ENCODE measurements at places on chromosomes 4 and X.
A peak's percentile ranks its signal among the peaks of the same experiment; 100 is the strongest.

- DNase-seq, result no peak
These were observed 1.5 kb downstream of the ATOH1 start for GRCh38 chr4:93829820-93830687.

- DNase-seq, result peak; percentile 73
These were observed 2.6 kb upstream of the CPZ start for GRCh38 chr4:8589823-8590545.

DNA sequence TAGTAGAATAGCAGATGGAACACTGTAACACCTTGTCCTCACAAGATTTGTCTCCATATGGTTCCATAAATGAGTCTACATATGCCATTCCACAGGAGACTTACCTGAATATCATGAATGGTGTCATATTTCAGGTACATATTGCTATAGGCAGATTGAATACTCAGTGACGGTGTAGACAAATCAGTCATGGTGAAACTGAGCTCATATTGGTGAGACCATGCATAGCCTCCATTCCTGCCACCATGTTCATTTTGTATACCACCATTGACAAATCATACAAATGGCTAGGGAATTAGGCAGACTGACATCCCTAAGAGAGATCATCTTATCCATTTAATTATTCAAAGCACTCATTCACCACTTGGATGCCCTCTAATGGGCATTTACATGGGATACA is 38.0 kb upstream of the SPP1 start:
- DNase-seq, result no peak

GRCh38 chr4:185143601-185143969 is 519 bp downstream of the SLC25A4 start:
- no peak for DNase-seq

- DNase-seq, result no peak
These were observed 13.3 kb downstream of the SRP72 start for GRCh38 chr4:56480691-56481090.

DNA sequence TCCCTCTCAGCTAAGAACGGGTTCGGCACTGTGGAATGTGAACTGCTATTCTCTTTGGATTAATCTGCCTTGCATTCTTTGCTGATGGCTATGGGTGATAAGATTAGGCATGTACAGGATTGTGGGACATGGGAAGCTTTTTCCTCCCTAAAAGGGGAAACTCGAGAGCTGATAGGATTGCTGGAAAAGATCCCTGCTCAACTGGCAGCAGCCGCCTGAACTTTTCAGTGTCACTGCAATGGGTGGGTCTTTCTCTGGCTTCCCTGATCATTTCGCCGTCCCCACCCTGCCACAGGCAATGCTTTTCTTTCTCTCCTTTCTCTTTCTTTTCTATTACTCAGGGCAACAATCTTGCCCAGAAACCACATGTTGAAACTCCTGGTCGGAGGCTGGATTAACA is 20.5 kb downstream of the PAGE2 start:
- no peak for DNase-seq

DNA sequence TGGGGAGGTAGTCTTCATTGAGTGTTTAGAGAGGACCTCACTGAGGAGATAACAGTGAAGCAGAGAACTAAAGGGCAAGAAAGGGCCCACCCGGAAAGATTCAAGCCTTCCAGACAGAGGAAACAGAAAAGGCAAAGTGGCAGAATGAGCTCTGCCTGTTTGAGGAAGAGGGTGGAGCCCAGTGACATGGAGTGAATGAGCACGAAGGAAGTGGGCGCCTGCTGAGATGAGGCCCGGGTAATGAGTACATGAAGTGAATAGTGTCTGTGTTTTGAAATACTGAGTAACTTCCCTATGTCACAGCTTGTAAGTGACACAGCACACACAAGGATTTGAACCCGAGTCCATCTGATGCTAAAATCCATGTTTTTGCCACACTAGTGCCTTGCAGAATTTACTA is 32.5 kb upstream of the TLR2 start:
- no peak for DNase-seq

DNA sequence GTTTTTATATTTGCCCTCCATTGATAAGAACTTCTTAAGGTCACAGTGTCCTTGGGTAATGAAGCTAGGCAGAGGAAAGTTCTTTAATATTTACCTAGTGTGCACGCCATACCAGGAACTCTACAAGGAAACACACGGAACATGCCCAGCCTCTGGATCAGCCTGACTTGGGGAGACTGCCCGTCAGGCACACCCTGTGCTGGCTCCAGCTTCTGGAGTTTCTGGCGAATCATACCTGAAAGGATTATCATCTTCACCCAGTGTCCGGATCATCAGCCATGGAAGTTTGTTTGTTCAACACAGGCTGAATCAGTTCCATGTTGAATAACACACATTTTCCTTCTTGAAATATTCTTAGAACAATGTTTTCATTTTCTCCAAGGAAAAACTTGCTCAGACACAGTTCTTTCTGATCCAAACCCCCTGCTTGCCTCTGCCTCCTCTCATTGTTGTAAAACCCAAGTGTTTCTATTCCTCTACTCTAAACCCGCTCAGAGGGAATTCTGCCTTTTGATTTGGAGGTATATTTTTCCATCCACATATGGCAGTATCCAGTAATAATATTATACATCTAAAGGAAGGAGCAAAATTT is 176.7 kb downstream of the SHROOM3 start:
- DNase-seq, result no peak

DNA sequence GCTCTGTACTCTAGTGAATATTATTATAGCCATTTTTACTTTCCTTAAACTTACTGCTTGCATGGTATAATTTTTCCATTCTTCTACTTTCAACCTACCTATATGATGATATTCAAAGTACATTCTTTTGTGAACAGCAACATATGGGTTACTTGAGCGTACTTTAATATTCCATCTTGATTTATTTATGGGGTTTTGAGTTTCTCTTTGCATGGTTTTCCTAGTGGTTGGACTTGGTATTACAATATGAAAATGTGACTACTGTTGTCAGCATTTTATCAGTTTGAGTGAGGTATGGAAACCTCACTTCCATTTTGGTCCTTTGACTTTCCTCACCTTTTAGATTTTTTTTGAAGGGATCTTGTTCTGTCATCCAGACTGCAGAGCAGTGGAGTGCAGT is 35.9 kb downstream of the ADGRG4 start:
- no peak for DNase-seq

GRCh38 chr4:174394915-174395314 is 111.2 kb downstream of the CEP44 start:
- DNase-seq, result no peak

- no peak for DNase-seq
These were observed 350.3 kb downstream of the PTTG2 start for GRCh38 chr4:38310446-38311043.

DNA sequence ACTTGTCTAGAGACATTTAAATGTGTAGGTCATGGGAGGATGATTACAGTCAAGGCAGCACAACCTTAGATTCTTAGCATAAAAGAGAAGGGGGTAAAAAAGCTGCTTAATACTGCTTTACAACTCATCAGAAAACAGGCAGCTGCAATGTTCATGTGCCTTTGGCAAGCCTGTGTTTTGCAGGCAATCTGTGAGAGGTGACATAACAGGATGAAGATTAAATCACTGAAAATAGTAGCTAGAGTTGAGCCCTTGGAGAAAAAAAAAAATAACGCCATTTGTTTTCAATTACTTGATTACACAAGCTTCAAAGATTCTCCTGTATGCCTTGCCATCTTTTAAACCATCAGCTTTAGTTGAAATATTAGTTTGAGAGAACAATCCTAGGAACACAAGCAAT is 847.6 kb upstream of the LCORL start:
- DNase-seq, result no peak

GRCh38 chr4:78599931-78600375 is 48.4 kb downstream of the ANXA3 start:
- DNase-seq, result no peak

GRCh38 chr4:153514001-153514526 is 47.9 kb downstream of the TMEM131L start:
- DNase-seq, result peak; percentile 52

GRCh38 chrX:150935467-150935866 is 37.0 kb upstream of the CD99L2 start:
- DNase-seq, result no peak

- peak; percentile 79 for DNase-seq
These were observed at the start of gene MAML3 for GRCh38 chr4:140153718-140154571. Gene MAML3, minus strand, starts transcription at chr4:140154184. Its CDS starts 857 bp downstream, at chr4:140153327.

DNA sequence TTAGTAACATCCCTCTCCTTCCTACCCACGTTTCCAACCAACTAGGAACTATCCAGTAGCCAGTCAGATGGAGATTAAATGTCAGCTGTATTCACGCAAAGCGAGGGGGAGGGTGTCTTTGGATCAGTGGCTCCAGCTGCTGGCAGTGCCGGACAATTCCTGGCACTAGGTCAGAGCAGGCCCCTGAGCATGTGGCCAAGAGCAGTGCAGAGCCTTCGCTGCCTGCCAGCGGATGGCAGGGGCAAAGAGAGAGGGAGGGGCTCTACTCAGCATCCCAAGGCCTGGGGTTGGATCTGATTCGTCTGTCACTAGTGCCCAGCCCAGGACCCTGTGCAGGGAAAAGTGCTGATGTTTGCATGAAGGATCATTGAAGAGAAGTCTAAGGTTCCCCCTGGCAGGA is 28.7 kb upstream of the JAKMIP1 start:
- no peak for DNase-seq

DNA sequence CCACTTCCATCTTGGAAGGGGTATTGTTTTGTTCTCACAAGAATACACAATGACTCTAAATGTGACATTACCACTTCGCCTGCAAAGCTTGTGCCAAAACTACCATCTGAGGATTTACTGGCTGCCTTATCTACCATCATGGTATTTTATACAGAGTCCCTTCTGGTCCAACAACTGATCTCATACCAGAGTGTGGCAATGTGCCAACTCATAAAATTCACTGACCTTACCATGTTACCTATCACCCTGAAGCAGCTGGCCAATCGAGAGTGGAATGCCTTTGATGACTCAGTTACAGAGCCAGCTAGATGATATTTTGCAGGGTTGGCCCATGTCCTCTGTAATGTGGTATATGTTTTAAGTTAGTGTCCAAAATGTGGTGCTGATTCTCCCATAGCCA is 3.8 kb upstream of the SERPINA7 start:
- no peak for DNase-seq

DNA sequence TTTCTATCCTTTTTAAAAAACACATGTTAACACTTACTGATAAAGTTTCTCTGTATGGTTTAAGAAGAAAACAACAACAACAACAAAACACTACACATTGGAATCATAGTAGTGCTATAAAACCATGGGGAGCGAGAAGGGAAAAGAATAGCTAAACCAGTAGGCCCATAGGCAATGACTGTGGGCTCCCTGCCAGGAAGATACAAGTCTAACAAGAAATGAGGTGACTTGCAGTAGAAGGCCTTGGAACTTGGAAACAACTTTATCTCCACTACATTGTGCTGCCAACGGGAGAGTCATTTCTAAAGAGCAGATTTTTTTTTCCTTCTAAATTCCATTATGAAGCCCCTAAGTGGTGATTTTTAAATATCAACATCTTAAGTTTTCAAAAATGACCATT is 78.0 kb downstream of the GPC4 start:
- no peak for DNase-seq

GRCh38 chr4:143961075-143961474 is 55.7 kb upstream of the GYPE start:
- no peak for DNase-seq

DNA sequence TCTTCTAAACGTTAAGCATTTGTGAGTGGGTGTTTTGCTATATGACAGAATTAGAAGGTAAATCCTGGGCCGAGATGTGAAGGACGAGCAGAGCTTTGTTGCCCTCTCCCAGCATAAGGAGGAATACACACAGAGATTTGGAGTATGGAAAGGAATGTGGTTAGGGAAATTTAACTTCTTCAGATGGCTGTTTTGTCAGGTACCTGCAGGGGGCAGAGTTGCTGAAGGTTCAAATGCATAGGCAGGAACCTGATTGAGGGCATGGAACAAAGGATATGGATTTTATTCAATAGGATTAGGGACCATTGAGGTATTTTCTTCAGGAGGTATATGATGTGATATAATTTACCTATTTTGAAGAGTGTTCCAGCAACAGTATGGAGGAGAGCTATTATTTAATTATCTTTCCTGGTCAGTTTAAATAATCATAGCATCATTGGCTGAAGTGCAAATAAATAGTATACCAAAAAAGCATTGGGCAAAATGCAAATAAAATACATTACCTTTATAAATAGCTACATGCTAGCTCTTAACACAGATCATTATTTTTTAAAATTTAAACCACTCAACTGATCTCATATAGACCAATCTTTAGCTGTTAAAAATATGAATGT is 143.6 kb downstream of the SLIT2 start:
- no peak for DNase-seq

- DNase-seq, result no peak
These were observed 115.8 kb upstream of the DDIT4L start for GRCh38 chr4:100306018-100306417.

GRCh38 chr4:145840162-145840768 is 98.4 kb downstream of the ZNF827 start:
- no peak for DNase-seq

DNA sequence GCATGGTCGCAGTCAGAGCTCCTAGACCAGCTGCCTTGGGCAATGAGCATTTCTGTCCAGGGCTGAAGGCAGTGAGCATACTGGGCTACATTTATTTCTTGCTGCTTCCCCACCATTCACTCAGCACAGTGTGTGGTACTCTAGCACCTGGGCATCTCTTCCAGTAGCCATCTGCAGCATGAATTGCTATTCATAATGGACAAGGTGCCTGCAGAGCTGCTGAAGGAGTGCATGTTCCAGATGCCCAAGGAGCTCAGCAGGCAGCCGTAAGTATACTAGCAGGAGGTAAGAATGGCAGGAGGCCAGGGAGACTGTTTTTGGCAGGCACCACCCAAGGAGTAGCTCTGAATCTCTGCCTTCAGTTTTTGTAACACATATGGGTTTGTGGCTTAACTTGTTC is 110.4 kb upstream of the RXFP1 start:
- no peak for DNase-seq

- no peak for DNase-seq
These were observed 97.3 kb downstream of the DDX60 start for GRCh38 chr4:168221301-168221700.

DNA sequence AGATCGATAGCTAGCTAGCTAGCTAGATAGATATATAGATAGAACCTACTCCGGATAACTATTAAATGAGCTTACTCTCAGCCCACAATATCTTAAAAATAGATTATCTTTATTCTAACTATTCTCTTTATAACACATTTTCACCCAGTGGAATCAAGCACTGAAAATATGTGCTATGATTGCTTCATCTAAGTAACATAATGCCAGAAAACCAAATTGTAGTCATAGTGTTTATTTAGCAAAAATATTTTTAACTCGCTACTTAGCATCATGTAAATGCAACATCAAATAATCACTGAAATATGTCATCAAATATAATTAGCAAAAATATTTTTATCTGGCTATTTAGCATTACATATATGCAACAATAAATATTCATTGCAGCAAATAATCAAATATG is 1.5 kb downstream of the TMEM156 start:
- DNase-seq, result no peak

DNA sequence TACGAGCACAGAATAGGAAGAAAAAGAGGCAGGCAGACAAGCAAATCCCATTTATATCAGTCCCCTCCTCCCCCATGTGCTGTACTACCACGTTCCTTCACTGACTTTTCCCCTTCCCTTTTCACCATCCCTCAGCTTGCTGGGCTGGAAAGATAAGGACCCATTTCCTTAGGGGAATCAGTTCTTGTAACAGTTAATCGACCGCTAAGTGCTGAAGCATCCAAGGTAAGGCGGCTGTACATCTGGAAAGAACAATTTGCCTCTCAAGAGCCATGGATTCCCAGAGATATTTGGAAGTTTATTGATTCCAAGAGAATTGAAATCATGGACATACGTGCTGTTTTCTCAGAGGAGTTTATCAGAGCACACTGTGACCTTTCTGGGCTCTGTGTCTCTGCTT is 1688.0 kb downstream of the STIM2 start:
- no peak for DNase-seq

Data from AG04449 (cell line).